Fibroblast of skin of right quadriceps (primary cell): ENCODE measurements at places on chromosomes 3 and 15.
A peak's percentile ranks its signal among the peaks of the same experiment; 100 is the strongest.

DNA sequence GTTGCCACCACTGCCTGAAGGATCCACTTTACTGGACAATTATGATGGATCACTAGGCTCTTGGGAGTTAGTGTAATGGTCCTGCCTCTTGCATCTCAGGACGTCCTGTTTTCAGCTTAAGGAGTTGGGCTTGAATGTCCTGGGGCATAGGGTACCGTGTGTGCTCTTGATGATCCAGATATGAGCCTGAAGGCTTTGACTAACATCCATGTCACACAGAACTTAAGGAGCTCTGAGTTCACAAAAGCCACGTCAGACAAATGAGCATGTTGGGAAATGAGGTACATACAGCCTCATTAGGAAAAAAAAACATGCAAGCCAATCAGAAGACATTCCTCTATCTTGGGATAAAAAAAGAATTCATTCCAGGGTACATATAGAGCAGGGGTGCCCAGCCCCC is 40.8 kb downstream of the CA12 start:
- DNase-seq: no peak

GRCh38 chr3:63355809-63356208 is 77.7 kb downstream of the SYNPR start:
- DNase-seq: peak; percentile 86

DNA sequence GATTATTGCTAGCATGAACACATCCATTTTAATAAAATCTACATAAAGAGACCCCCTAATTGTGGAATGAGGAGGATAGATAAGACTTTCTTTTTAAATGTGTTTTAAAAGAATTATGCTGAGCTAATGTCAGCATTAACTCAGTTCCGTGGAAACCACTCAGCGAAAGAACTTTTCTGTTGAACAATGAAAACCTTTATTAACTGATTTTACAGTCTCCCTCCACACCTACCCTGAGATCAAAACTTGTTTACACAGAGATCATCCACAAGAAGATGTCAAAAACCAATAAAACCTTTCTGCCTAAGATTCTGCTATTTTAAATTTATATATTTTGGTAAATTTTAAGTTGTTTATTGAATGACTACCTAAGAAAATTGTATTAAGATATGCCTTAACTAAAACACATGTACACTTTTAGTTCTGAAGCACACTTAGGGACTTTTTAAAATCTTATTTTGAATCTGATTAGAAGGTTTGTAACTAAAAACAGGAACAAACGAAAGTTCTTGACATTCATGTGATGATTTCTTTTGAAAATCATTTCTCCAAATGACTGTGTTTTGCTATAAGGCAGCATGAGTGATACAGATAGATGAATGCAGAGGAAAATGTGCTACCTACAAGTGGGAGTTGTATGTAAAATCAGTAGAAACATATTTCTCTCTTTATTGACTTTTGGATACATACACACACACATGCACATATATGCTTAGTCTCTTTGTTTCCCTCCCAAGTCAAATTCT is 369.0 kb downstream of the UNC13C start:
- no peak for DNase-seq

DNA sequence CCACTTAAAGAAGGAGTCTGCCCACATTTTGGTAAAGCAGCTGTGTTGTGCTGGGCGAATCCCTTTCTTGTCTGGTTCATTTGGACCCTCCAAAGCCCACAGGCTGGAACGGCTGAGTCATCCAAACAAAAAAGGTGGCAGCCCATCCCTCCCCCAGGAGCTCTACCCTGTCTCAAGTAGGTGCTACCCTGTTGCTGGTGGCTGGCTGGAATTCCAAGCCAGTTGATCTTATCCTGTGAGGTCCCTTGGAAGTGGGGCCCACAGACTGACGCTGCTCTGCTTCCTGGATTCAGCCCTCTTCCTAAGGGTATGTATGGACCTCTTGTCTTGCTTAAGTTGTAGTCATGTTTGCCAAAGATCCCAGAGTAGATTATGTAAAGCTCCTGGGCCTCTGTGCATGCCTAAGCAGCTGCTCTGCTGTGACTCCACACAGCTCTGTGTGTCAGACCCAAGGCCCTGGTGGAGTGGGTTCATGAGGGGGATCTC is 44.5 kb downstream of the CCR1 start:
- no peak for DNase-seq
